NCI-H82 (cell line): ENCODE measurements at places on chromosomes 7 and 10.

DNA sequence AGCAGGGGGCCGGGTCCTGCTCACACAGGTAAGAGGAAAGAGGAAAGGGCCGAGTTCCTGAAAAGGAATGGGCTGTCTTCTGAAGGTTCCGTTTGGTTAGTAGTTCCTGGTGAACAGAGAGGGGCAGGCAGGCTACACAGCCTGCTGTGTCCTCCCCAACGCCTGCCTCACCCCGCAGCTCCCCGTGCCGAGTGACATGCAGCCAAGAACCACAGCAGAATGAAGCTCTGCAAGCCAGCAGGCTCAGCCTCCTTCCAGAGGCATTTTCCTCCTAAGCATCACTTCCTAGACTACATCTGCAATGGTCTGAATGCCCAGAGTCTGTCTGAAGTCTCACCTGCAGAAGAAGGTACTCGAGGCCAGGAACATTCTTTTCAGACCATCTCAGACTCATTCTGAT is 202.4 kb upstream of the TCERG1L start:
- no peak for DNase-seq

DNA sequence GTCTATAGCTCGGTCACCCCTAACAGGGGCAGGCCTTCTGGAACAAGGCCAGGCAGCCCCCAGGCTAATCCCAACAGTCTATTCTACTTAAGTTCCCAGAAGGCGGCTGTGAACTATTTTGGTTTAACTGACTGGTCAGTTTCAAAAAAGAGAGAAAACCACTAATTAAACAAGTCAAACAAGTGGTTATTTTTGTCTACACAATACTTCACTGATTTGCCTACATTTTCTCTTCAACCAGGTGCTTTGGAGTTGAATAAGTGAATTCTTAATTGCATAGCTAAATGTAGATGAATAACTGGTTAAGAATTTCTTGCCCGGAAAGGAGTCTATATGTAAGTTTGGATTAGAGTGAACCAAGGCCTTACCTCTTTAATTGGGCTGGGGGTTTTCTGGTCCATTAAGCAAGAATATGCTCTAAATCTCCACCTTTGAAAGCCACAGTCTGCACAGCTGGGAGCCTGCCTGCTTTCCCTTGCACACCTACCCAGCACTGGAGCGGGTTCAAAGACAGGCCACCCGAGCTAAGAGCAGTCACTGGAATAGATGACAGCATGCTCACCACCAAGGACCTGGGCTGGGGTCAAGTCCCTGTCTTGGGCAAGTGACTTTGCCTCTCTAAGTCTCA is 70.4 kb downstream of the TBXAS1 start:
- DNase-seq = no peak

GRCh38 chr7:7577888-7578287 is 11.2 kb downstream of the MIOS start:
- DNase-seq = no peak

DNA sequence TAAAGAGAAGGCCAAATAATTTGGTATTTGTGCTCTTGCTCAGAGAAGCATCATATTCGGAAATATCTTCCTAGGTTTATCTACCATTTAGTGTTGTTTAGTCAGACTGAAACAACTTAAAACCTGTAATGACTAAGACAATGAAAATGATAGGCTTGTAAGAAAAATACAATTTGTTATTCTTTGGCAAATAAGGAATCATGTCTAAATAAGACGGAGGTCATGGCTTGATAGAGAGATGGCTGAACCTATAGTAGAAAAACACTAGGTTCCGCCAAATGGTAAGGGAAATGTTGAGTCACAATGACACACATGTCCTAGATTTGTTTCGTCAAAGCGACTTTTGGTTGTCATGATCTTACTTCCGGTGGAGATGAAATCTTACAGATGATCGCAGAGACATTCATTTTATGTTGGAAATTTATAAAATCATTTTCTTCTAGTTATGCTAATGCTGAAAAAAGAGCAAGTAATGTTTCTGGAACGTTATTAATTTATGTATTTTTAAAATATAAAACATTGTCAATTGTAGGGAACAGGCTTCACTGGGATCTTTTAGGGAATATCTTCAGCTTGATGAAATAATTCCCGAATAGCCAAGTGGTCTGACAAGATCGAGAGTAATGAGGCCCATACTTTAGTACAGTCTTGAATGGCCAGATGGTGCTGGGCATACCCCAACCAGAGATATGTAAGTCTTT is 1.0 kb downstream of the SRGN start:
- DNase-seq = no peak

- no peak for DNase-seq
Measured at GRCh38 chr10:65950075-65950474, 975.8 kb upstream of the LRRTM3 start.

GRCh38 chr10:50312464-50313437 is 61.4 kb upstream of the ASAH2 start:
- no peak for DNase-seq

GRCh38 chr10:98431016-98431415 is 15.7 kb downstream of the HPS1 start:
- DNase-seq = no peak

GRCh38 chr10:11958956-11959355 is 83.7 kb downstream of the UPF2 start:
- DNase-seq = no peak
